Gastrocnemius medialis (tissue), 4 donors: ENCODE measurements at places on chromosomes 4 and X. TPM values are rescaled to one million over a fixed set of nuclear protein-coding genes. Genes with fewer than 3 reads are reported as not detected.

The SPATA18 gene
- total RNA-seq, result 0.46 TPM

The DACH2 gene
- not detected for total RNA-seq

The DCX gene
- total RNA-seq, result not detected

The RAB39B gene
- total RNA-seq, result 0.13 TPM

The GAGE13 gene
- total RNA-seq, result not detected

The GUCY1A1 gene
- total RNA-seq, result 5.8 TPM
